Activated naive CD4-positive, alpha-beta T cell treated with anti-CD3 and anti-CD28 coated beads, Interleukin-2, amount 10 ng/mL, durations not matched to agents 7 days and 5 days (primary cell): ENCODE measurements at places on chromosomes 7 and 10.

DNA sequence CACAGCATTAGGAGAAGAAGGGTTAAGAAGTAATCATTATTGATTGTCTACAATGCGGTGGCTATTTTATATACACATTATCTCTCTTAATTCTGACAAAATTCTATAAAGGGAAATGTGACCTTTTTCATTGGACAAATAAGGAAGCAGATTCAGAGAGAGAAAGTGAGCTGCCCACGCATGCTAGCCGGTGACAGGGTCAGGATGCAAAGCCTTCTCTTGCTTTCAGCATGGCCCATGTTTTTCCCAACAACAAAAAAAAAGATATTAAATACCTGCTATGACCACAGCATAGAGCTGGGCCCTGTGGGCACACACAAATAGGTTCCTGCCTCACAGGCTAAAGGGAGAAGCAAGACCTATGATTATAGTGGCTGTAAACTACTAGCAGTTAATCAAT, 66.8 kb downstream of the PPP1R3C start:
- no peaks in the 10 kb centered on the region for H3K4me1 ChIP-seq
- no peak overlapping the region for H3K4me3 ChIP-seq
- no peak overlapping the region for H3K27ac ChIP-seq
- H3K36me3 ChIP-seq = no peaks in the 10 kb centered on the region
- no peak for DNase-seq
- peaks cover 8% of the 10 kb centered on the region for H3K27me3 ChIP-seq

DNA sequence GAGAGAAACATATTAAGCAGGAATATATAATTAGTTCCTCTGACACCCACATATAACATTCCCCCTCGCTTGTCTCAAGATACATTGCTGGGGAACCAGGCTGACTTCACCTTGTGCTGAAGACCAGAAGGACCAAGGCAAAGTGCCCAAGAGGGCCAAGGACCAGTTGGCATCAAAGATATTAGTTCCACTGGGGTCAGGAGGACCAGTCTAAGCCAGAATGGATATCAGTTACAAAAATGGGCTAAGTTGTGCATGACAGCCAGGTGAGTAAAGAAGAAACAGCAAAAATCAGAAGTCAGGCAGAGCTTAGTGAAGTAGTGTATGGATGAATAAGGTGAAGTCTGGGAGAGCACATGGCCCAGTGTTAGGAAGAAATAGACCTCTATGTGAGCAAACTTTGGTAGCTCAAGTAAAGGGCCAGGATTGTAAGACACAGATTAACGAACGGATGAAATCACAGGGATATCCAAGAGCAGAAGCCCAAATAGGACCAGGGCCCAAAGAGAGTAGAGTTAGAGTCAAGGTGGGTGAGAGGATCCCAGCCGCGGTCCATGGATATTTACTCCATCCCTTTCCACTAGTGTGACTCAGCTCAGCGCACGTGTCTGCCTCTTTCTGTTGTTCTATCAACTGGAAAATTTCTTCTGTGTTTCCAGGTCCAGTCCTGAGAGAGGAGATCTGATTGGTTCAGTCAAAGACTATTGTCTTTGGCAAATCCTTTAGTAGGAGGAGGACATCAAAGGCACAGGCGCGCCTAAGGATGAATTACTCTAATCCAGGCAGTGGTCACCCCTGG, 5.0 kb downstream of the CALD1 start:
- no peak overlapping the region for H3K4me3 ChIP-seq
- no peak for DNase-seq
- peaks cover 5% of the 10 kb centered on the region for H3K4me1 ChIP-seq
- no peak overlapping the region for H3K27ac ChIP-seq
- H3K27me3 ChIP-seq = no peaks in the 10 kb centered on the region
- H3K36me3 ChIP-seq = no peaks in the 10 kb centered on the region

- H3K27ac ChIP-seq = no peak overlapping the region
- DNase-seq = no peak
- peaks cover 13% of the 10 kb centered on the region for H3K36me3 ChIP-seq
- H3K4me3 ChIP-seq = no peak overlapping the region
- H3K27me3 ChIP-seq = no peaks in the 10 kb centered on the region
- peaks cover 41% of the 10 kb centered on the region for H3K4me1 ChIP-seq
These were observed 4.3 kb upstream of the EIF3A start for GRCh38 chr10:119084896-119085295.

DNA sequence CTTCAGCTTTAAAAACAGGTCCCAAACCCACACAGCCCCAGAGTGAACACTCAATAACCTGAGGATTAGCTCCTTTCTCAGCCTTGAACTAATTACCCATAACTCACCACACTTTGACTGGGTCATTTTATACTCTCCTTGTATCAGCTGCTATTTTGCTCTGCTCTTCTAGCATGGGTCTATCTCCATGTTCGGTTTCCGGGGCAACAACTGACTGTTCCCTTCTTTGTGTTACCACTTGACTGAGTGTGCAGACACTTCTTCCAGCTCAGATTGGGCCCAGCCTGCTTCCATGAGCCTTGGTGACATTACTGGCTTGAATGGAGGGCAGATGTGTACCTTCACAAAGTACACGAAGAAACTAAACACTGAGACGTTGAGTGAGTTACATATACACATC, 31.5 kb upstream of the PRPS1L1 start:
- DNase-seq = no peak
- peaks cover 9% of the 10 kb centered on the region for H3K27me3 ChIP-seq
- H3K27ac ChIP-seq = no peak overlapping the region
- no peaks in the 10 kb centered on the region for H3K4me1 ChIP-seq

DNA sequence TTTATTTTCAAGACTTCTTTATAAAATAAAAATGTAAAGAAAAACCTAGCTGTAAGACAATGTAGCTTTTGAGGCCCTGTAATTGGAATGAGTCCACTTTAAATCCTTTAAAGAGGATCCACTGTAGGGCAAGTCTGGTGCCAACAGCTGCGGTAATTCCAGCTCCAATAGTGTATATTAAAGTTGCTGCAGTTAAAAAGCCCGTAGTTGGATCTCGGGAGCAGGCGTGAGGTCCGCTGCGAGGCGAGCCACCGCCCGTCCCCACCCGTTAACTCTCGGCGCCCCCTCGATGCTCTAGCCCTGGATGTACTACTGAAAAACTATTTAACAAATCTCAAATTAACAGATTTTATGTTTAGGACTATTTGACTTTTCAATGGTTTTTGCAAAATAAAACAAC, 414.7 kb upstream of the SEMA3C start:
- no peaks in the 10 kb centered on the region for H3K4me1 ChIP-seq
- H3K4me3 ChIP-seq = no peak overlapping the region
- no peak for DNase-seq

GRCh38 chr10:11397980-11398580, 213.4 kb downstream of the USP6NL start:
- DNase-seq = no peak
- no peak overlapping the region for H3K27ac ChIP-seq
- H3K4me3 ChIP-seq = no peak overlapping the region
- peaks cover 10% of the 10 kb centered on the region for H3K27me3 ChIP-seq

DNA sequence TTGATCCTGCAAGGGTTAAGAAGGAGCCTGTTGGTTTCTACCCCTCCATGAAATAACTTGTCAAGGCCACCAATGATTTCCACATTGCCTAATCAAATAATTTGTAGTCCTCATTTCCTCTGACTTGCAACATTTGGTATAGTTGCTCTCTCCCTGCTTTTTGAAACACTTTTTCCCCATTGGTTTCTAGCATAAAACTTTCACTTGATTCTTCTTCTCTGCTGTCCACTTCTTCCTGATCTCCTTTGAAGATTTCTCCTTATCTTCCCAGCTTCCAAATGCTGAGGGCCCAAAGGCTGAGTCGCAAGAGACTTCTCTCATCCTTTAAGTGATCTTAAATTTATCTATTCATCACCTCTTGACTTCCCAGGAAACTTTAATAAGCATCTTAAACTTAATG, 134.2 kb downstream of the ITGB8 start:
- no peaks in the 10 kb centered on the region for H3K27me3 ChIP-seq
- no peaks in the 10 kb centered on the region for H3K36me3 ChIP-seq
- no peaks in the 10 kb centered on the region for H3K4me1 ChIP-seq
- no peak for DNase-seq
- H3K27ac ChIP-seq = no peak overlapping the region

DNA sequence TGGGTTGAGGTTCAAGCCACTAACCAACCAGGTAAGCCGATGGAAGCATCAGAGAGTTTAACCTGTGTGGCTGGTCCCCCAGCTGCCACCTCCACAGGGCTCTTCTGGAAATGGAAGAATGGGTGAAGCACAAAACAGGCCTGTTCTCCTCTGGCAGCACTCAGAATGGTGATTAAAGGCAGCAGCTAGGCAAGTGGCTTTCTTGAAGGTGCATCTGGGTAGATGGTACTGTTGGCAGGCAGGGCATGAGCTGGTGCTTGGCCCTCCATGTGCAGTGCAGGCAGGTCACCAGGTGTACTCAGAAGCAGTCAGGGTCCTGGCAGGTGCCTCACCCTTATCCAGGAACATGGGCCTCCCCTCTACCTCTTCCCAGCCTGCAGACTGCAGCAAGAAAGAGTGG, 11.5 kb downstream of the AKR1E2 start:
- no peak for DNase-seq
- no peaks in the 10 kb centered on the region for H3K27me3 ChIP-seq
- no peak overlapping the region for H3K27ac ChIP-seq
- peaks cover 33% of the 10 kb centered on the region for H3K4me1 ChIP-seq

DNA sequence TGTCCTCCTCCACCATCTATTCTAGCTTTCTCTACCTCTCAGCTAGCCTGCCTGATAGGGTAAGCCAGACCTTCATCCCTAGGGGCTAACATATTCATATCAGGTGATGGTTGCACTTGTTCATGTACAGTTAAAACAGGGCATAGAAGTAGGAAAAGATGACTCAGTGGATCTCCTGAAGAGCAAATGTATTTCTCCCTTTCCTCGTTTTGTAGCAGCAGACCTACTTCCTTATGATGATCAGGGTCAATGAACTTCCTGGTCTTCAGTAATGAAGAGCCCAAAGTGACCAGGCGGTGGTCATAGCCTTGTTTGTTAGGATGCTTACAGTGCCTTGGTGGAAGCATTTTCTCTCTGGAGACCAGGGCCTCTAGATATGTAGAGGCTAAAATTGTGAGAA, 6.3 kb downstream of the LIPJ start:
- H3K36me3 ChIP-seq = no peaks in the 10 kb centered on the region
- H3K27me3 ChIP-seq = no peaks in the 10 kb centered on the region
- no peaks in the 10 kb centered on the region for H3K4me1 ChIP-seq
- H3K4me3 ChIP-seq = no peak overlapping the region
- no peak overlapping the region for H3K27ac ChIP-seq

DNA sequence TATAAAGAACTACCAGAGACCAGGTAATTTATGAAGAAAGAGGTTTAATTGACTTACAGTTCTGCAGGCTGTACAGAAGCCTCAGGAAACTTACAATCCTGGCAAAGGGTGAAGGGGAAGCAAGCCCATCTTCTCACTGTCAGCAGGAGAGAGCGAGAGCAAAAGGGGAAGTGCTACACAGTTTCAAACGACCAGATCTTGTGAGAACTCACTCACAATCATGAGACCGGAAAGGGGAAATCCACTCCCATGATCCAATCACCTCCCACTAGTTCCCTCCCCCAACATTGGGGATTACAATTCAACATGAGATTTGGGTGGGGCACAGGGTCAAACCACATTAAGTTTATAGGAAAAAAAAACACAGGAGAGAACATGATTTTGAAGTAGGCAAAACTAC, 222.1 kb upstream of the SHH start:
- H3K27me3 ChIP-seq = peaks cover 13% of the 10 kb centered on the region
- peaks cover 6% of the 10 kb centered on the region for H3K4me1 ChIP-seq
- no peak for DNase-seq
- peaks cover 1% of the 10 kb centered on the region for H3K36me3 ChIP-seq
- no peak overlapping the region for H3K27ac ChIP-seq

GRCh38 chr10:131923038-131923756, 22.4 kb downstream of the PPP2R2D start:
- H3K36me3 ChIP-seq = peaks cover 42% of the 10 kb centered on the region
- H3K27ac ChIP-seq = no peak overlapping the region
- no peaks in the 10 kb centered on the region for H3K27me3 ChIP-seq
- H3K4me3 ChIP-seq = no peak overlapping the region

- H3K4me3 ChIP-seq = peak overlapping the region; percentile 54
- peaks cover 34% of the 10 kb centered on the region for H3K4me1 ChIP-seq
- H3K27ac ChIP-seq = no peak overlapping the region
- peak; percentile 21 for DNase-seq
- H3K27me3 ChIP-seq = peaks cover 82% of the 10 kb centered on the region
These were observed 2.2 kb downstream of the FZD8 start for GRCh38 chr10:35639728-35640401.

DNA sequence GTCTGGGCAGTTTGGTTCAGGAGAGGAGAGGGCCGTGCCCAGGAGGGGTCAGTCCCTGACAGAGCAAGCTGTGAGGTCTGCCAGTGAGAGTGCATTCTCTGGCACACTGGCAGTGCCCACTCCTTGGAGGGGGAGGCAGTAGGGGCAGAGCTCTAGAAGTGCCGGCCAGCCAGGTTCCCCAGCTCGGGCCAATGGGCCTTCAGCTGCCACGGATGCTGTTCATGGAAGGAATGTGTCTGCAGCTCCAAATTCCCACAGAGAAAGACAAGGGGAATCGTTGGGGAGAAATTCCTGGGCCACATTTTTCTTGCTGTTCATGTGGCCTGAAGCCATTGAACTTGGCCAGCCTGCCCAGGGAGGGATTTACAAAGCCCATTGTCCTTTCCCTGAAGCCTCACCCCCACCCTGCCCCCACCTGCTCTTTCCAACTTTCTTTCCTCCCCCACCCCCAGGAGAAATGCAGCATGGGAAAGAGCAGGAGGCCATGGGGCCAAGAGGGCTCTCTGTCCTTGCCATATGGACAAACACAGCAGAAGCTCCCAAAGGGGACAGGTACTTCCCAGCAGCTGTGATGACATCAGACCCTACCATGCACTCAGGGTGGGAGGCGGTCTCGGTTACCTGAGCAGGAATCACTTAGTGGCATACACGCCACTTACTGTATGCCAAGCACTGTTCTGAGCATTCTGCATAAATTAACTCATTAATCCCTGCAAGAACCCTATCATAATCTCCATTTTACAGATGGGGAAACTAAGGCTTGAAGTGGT, 70.7 kb downstream of the ARHGAP22 start:
- peaks cover 12% of the 10 kb centered on the region for H3K27me3 ChIP-seq
- H3K27ac ChIP-seq = no peak overlapping the region
- no peak for DNase-seq
- H3K36me3 ChIP-seq = no peaks in the 10 kb centered on the region

GRCh38 chr7:93008833-93009232, 108.9 kb downstream of the SAMD9 start:
- H3K27ac ChIP-seq = no peak overlapping the region
- no peaks in the 10 kb centered on the region for H3K36me3 ChIP-seq
- H3K27me3 ChIP-seq = no peaks in the 10 kb centered on the region
- no peaks in the 10 kb centered on the region for H3K4me1 ChIP-seq

DNA sequence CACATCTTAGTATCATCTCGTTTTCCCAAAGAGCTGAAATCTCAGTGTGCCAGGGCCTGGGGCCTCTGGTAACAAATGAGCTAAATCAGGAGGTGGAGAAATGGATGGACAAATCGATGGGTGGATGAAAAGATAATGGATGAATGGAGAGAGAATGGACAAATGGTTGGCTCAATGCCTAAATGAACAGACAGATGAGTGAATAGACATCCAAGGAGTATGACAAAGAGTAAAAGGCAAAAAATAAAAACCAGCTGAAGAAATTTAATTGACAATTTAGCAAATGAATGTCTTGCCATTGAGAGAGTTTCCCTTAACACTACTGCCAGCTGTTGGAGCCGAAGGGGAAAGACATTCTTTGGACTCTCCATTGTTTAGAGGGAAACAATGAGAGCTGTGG, 8.0 kb downstream of the SYCE1 start:
- no peaks in the 10 kb centered on the region for H3K36me3 ChIP-seq
- peaks cover 34% of the 10 kb centered on the region for H3K27me3 ChIP-seq
- no peak for DNase-seq
- H3K27ac ChIP-seq = no peak overlapping the region
